Aortic smooth muscle cell (primary cell): ENCODE measurements at places on chromosomes 4 and X. TPM values are rescaled to one million over a fixed set of nuclear protein-coding genes. Genes with fewer than 3 reads are reported as not detected.

LAP3 gene
- 119 and 135 TPM in 2 replicates for total RNA-seq

ADH1A gene
- 0.19 and 0.79 TPM in 2 replicates for total RNA-seq

DHX15 gene
- total RNA-seq, result 144 and 166 TPM in 2 replicates

PARM1 gene
- 3.2 and 7.8 TPM in 2 replicates for total RNA-seq

BTC gene
- total RNA-seq, result 0.92 and 0.93 TPM in 2 replicates

USP17L24 gene
- not detected in 2 replicates for total RNA-seq

CSAG2 gene
- not detected in 2 replicates for total RNA-seq

ZMYM3 gene
- 7.7 and 10.7 TPM in 2 replicates for total RNA-seq

FAAH2 gene
- 0.25 TPM in 1 of 2 replicates, not detected in the other for total RNA-seq

TLR1 gene
- 2.6 and 4.9 TPM in 2 replicates for total RNA-seq

TRPC5OS gene
- total RNA-seq, result not detected in 2 replicates

TMEM35A gene
- total RNA-seq, result 7.1 and 12.0 TPM in 2 replicates

FRMD7 gene
- total RNA-seq, result not detected in 2 replicates

C4orf50 gene
- total RNA-seq, result not detected in 2 replicates

MPP1 gene
- total RNA-seq, result 19.9 and 23.0 TPM in 2 replicates

CITED1 gene
- total RNA-seq, result 0.13 TPM in 1 of 2 replicates, not detected in the other

ASMTL gene
- total RNA-seq, result 9.8 and 11.9 TPM in 2 replicates

MAGEB1 gene
- total RNA-seq, result not detected in 2 replicates

AFF2 gene
- total RNA-seq, result 0.25 and 0.40 TPM in 2 replicates

TMEM31 gene
- not detected in 2 replicates for total RNA-seq

STARD8 gene
- 3.2 and 3.3 TPM in 2 replicates for total RNA-seq

UGT2B15 gene
- not detected in 2 replicates for total RNA-seq

AR gene
- total RNA-seq, result 5.7 and 10.4 TPM in 2 replicates

CD38 gene
- total RNA-seq, result under 0.01 TPM in 2 replicates

INTS6L gene
- 2.5 and 3.1 TPM in 2 replicates for total RNA-seq

FDCSP gene
- total RNA-seq, result not detected in 2 replicates

ARL9 gene
- 0.13 and 0.19 TPM in 2 replicates for total RNA-seq

EVC gene
- 39.4 and 47.8 TPM in 2 replicates for total RNA-seq

USP9X gene
- 132 and 141 TPM in 2 replicates for total RNA-seq

AKAP4 gene
- total RNA-seq, result not detected in 2 replicates

ARHGEF6 gene
- 9.9 and 14.2 TPM in 2 replicates for total RNA-seq

GUF1 gene
- 8.2 and 10.3 TPM in 2 replicates for total RNA-seq

NPY1R gene
- total RNA-seq, result 2.5 and 69.0 TPM in 2 replicates

STK32B gene
- total RNA-seq, result 4.1 and 4.6 TPM in 2 replicates

MAGEA2 gene
- not detected in 2 replicates for total RNA-seq

HSD17B10 gene
- total RNA-seq, result 78.6 and 101 TPM in 2 replicates

TDO2 gene
- total RNA-seq, result 0.53 and 0.56 TPM in 2 replicates

GAGE12H gene
- not detected in 2 replicates for total RNA-seq

ASB11 gene
- 0.06 TPM in 1 of 2 replicates, not detected in the other for total RNA-seq

ERAS gene
- total RNA-seq, result not detected in 2 replicates

MRFAP1 gene
- 111 and 133 TPM in 2 replicates for total RNA-seq

STATH gene
- total RNA-seq, result not detected in 2 replicates

FGFBP1 gene
- total RNA-seq, result not detected in 2 replicates

GPC3 gene
- under 0.01 TPM in 1 of 2 replicates, not detected in the other for total RNA-seq

GK2 gene
- not detected in 2 replicates for total RNA-seq

SPANXB1 gene
- total RNA-seq, result not detected in 2 replicates

ARHGAP36 gene
- total RNA-seq, result not detected in 2 replicates

TRIM61 gene
- total RNA-seq, result 0.92 and 1.4 TPM in 2 replicates
